IMR-90 (cell line): ENCODE measurements at places on chromosomes 16 and 17. TPM values are rescaled to one million over a fixed set of nuclear protein-coding genes. Genes with fewer than 3 reads are reported as not detected.

DNA sequence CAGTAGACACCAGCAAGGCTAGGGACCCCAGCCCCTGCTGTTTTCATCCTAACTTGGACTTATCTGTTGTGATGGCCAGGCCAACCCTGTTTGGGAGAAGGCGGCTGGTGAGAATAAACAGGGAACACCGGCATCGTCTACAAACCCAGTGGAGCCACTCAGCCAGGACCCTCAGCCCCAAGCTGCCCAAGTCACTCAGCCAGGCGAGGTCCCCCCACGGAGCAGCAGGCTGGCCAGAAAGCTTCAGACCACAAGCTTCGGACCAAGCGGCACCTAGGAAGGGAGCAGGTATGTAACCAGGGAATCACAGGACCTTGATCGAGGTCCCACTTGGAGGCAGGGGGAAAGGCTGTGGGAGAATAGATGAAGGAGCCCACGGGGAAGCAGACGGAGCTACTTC, 23.4 kb downstream of the RBFOX3 start:
- no peak for DNase-seq

SOX15 gene
- total RNA-seq: 0.18 and 0.28 TPM in 2 replicates

PIGL gene
- total RNA-seq: 17.5 and 17.9 TPM in 2 replicates

DNA sequence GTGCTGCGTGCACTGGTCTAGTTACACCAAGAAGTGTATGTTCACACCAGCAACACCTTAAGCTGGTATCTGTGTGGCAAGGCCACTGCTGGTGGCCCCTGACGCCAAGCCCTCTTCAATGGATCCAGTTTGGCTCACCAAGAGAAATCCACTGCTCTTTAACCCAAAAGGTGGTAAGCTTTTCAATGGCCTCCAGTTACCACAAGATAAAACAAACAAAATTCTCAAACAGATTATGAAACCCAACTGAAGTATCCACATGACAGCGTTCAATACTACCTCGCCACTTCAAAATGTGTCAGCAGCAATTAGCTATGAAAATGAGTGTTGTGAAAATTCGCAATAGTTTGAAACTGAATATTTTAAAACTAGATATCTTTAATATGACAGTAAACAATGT, 96.5 kb upstream of the AKTIP start:
- DNase-seq: no peak

DNA sequence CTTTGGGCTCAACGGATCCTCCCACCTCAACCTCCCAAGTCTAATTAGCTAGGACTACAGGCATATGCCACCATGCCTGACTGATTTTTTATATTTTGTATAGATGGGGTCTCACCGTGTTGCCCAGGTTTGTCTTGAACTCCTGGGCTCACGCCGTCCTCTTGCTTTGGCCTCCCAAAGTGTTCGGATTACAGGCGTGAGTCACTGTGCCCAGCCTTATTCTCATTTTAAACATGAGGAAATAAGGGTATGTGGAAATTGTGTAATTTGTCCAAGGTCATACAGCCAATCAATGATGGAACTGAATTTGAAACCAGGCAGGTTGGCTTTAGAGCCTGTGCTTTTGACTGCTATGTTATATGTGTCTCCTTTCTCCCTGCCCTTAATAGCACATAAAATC, 27.4 kb upstream of the AQP8 start:
- DNase-seq: no peak

GRCh38 chr16:66857437-66857836, 13.2 kb downstream of the CA7 start:
- DNase-seq: no peak

GRCh38 chr17:72635034-72635635, 457.4 kb downstream of the SLC39A11 start:
- DNase-seq: no peak

- peak; percentile 20 for DNase-seq
Measured at GRCh38 chr17:51154176-51154575, 817 bp downstream of the NME1 start.

GRCh38 chr16:3974751-3975150, 94.2 kb upstream of the CREBBP start:
- no peak for DNase-seq

DNA sequence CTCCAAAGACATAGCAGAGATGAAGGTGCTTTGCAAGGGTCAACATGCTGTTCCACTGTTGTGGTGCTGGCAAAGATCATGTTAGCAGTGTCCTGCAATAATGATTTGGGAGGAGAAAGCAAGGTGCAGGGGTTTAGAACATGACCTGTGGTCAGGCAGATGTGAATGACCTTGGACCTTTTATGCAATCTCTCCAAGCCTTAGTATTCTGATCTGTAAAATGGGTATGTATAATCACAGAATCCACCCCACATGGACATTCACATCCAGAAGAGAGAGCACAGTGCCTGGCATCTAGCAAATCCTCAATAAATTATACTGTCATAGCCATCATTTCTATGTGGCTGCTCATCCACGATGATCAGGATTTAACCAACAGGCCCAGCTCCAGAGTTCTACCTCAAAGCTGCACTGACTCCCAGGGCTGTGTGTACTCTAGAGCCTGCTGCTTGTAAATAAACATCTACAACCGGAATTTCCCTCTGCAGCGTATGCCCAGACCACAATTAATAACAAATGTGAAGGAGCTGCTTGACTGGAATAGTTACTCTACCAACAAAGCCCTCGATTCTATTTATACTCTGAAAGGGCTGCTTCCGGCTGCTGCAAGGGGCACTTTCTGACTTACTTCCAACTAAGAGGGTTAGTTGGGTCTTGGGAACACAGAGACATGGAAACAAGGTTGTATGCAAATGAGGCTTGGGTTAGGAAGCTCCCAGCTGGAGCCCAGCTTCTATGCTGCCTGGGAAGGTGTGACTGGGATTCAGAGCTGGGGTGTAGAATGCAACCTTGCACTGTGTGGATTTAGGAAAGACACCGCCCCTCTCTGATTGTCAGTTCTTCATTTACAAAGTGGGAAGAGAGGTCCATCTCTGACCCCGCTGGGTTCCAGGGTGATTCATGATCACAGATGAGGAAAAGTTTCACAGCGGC, 265.2 kb downstream of the XYLT1 start:
- DNase-seq: peak; percentile 87

- peak; percentile 83 for DNase-seq
Measured at GRCh38 chr17:34177642-34178041, 77.4 kb upstream of the CCL2 start.

GRCh38 chr17:34670618-34671017, 91.2 kb downstream of the TMEM132E start:
- no peak for DNase-seq

EPX gene
- not detected in 2 replicates for total RNA-seq

RCVRN gene
- total RNA-seq: not detected in 2 replicates

DNA sequence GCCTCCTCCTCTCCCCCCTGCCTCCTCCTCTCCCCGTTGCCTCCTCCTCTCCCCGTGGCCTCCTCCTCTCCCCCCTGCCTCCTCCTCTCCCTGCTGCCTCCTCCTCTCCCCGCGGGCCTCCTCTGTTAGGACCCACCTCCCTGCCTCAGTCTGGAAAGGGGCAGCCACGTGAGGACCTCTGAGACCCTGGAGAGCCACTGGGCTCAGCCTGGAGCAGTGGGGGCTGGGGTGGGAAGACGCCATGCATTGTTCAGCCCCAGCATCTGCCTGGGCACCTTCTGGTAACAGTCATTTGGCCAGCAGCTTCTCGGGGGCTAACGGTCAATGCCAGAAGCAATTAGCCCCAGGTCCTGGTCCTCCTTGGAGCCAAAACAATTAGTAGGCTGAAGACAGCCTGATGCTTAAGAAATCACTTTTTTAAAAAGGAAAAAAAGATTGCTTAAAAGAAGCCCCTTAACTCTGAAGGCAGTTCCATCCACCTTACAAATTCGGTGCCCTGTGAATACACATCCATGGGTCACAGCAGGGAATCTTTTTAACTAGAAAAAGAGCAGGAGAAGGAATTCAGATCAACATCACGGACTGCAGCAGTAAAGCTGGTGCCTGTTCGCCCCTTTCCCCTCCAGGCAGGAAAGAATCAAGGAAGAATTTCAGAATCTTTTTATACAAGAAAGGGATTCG, 29.8 kb downstream of the NXN start:
- DNase-seq: no peak

DNA sequence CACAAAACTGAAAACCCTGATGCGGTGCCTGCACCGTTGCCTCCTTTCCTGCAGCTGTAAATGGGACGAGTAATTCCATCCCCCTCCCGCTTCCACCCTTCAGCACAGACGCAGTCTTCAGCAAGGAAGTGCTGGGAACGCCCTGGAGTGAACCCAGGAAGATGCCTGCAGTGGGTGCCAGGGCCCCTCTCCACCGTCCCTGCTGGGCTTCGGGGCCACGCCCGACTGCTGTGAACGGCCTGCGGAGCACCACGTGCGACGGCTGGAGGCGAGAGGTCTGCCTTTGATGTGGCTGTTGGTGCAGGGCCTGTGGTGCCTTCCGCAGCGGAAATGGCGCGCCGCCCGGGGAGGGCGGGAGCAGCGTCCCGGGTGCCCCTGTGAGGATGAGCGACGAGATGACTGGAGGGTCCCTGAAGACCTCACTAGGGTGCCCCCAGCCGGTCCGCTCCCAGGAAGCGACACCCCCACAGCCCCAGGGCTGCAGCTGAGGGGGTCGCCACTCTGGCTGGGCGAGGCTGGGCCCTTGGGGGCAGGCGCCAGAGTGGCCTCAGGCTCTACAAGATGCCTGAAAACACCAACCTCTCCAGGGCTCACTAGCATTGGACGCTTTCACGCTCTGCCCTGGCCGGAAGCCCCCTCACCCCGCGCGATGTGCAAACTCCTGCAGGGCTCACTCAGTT, 749 bp upstream of the MC1R start:
- DNase-seq: peak; percentile 73

- no peak for DNase-seq
Measured at GRCh38 chr16:71826533-71827017, 17.9 kb upstream of the AP1G1 start.

DNA sequence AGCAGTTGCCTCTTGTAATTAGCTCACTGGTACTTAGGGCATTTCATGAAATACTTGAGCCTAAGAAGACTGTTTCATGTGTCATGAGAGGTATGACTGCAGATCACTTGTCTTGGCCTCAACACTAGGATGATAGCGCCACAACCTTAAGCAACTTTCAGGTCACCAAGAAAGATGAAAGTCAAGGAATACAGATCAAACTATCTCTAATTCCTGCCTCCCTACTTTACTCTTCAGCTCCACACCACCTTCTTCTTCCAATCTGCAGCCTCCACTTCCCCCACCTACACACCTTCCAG, 28.0 kb downstream of the GNA13 start:
- DNase-seq: no peak

GRCh38 chr17:74822335-74822938, 37.2 kb downstream of the GRIN2C start:
- no peak for DNase-seq

DNA sequence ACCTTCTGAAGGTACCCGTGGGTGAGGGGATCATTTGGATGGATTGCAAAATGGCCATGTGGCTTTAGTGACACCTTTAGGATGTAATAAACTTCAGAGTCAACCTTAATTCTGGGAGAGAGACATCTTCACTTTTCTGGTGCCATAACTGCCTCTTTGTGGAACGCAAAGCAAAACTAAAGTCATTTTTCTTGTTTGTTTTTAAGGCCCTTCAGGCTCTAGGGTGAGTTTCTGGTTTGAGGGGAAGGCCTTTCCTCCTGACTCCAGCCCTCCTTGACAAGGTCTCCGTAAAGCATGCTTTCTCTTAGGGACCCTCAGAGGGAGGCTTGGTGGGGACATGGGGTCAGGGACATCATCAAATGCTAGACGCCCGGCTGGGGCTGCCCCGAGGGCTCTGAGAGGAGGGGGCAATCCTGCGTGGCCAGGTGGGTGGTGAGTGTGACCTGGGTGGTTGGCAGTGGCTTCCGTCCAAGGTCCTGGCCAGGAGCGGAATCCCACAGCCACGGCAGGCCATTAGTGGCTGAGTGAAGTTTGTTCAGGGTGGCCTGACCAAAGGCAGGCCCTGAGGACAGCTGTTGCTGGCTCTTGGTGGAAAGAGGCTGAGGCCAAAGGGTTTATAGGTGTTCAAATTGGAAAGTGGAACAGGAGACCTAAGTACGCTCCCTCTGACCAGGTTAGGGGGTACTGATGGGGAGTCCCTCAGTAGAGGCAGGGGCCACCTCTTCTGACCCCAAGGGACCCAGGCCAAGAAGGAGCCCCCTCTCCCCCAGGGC, 112.2 kb downstream of the METRNL start:
- DNase-seq: no peak

CDRT15 gene
- not detected in 2 replicates for total RNA-seq

DNA sequence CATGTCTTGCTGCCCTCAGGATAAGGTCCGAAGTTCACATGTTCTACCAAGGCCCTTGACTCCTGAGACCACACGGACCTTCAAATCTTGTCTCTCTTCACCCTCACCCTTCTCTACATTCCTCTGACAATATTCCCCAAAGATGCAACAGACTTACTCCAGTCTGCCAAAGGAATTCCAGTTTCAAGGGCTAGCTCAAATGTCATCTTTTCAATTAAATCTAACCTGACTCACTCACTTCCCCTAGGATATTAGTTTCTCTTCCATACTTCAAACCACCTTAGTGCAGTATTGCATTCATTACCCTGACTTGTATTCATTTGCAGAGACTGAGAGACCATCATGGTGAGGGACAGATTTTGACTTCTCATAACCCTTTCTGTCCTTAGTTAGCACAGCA, 59.6 kb upstream of the ADCY9 start:
- DNase-seq: peak; percentile 43

- DNase-seq: no peak
Measured at GRCh38 chr17:8728251-8728938, 16.2 kb downstream of the CCDC42 start.

DNA sequence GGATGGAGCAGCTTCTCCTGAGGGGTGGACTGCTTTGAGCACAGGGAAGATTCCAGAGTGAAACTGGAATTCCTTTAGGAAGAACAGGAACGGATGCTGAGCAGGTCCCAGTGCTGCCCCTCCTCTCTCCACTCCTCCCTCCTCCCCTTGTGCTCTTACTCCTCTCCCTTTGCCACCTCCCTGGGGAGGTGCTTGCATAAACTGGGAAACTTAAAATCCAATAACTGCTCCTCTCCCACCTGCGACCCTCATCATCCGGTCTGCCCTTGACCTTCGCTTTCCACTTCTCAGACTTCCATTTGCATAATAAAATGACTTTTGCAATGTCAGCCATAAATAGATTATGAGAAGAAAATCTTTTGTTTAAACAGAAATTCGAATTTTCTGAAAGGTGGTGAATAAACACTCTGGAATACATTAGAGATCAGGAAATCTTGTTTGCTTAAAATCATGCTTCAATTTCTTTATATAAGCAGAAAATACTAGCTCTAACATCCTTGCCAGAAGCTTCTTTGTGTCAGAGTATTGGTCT, 23.7 kb downstream of the HSBP1 start:
- no peak for DNase-seq

TP53TG3B gene
- not detected in 2 replicates for total RNA-seq

CSH2 gene
- total RNA-seq: not detected in 2 replicates

HS3ST3B1 gene
- total RNA-seq: 4.3 and 5.8 TPM in 2 replicates
